ENCODE measurements at places on chromosomes 2 and 18.
A peak's percentile ranks its signal among the peaks of the same experiment; 100 is the strongest.

DNA sequence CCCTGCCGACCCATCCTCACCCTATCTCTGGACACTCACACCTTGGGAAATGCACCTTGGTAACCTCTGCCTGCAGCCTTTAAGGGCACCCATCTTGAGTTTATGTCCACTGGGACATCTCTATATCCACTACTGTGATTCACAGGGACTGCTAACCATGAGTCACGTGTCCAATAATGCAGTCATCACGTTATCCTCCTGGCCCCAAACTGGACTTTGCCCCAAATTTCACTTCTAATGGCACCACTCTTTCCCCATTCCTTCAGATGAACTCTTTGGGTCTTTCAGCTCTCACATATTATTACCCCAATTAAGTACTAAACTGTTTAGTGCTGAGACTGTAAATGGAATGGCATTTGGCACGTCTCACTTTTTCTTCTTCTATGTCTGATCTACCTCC lies 71.2 kb upstream of the TMEM200C start:
- DNase-seq: peak; percentile 36

DNA sequence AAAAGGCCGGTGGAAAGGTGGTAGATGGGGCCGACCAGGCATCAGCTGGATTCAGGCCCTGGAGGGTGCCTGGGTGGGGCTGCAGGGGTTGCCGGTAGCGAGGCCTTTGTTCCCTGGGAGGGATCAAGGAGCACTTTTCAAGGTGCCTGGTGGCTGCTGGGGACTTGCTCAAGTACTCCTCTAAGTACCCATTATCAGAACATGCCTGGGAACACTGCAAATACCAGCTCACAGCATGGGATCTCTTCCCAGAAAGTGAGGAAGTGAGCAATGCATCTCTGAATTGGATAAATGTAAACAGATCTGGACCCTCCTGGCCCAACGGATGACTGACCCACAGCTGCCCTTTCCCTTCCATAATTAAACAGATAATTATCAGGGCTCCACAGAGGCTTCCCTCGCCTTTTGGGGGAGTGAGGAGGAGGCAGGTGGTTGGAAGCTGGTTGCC lies 210.5 kb downstream of the SH3RF3 start:
- DNase-seq: peak; percentile 91

- DNase-seq: no peak
Measured at GRCh38 chr2:9821805-9822445, 21.3 kb upstream of the TAF1B start.

GRCh38 chr2:203873921-203874631 lies 6.5 kb downstream of the CTLA4 start:
- no peak for DNase-seq

DNA sequence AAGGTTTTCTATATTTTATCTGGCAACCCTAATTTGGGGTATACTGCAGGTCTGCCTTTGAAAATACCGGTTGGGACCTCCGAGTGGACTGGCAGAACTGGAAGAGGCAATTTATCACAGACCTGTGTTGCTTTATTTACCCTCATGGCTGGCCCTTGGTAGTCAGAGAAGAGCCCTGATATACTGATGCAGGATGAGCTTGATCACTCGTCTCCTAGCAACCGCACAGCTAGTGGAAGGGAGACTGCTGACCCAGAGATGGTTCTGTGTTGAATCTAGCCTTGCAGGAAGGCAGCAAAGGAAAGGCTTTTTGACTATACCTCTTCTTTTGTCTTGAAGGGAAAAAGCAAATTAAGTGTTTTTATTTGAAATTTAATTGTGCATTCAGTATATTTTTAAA lies 154.7 kb downstream of the EML6 start:
- no peak for DNase-seq

DNA sequence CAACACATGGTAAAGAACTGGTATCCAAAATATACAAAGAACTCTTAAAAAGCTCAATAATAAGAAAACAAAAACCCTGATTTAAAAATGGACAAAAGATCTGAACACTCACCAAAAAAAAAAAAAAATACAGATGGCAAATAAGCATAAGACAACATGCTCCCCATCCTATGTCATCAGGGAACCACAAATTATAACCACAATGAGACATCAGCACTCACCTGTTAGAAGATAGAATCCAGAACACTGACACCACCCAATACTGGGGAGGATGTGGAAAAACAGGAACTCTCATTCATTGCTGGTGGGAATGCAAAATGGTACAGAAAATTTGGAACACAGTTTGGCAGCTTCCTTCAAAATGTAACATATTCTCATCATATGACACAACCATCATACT lies 66.7 kb downstream of the TMX3 start:
- DNase-seq: peak; percentile 18

GRCh38 chr2:20195431-20196033 lies 29.4 kb downstream of the SDC1 start:
- DNase-seq: no peak

GRCh38 chr2:8144785-8145184 lies 537.1 kb upstream of the ID2 start:
- peak; percentile 93 for DNase-seq

DNA sequence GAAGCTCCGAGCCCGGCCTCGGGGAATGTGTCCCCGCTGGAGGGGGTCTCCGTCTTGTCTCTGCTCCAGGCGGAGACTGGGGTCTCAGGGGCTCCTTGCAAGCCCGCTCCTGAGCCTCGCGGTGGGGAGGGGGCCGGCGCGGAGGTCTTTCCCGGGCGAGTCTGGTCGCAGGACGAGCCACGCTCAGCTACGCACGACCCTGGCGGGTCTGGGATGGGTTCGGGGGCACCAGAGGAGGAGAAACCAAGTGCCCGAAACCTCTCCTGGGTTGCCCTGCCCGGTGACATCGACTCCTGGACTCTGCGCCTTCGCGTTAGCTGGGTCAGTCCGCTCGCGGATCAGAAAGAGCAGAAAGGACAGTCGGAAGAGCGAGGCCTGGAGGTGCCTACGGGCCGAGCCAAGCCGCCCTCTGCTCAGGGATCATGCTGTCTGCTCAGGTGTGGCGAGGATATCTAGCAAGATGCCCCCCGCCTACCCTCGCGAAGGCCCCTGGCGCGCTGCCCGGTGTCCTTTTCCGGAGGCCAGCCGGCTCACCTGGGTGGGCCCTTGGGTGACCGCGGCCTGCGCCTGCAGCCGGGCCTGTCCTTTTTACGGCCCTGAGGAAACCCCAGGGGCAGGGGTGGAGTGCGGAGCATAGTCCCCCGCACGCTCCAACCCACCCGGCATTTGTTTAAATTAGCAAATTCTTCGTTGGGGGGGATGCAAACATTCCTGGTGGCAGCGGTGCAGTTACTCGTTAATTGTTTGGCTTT lies 58.7 kb downstream of the SNORC start:
- DNase-seq: no peak

GRCh38 chr18:7370802-7371201 lies 139.9 kb downstream of the LRRC30 start:
- no peak for DNase-seq

GRCh38 chr18:36912887-36913286 lies 84.0 kb downstream of the KIAA1328 start:
- DNase-seq: no peak

- DNase-seq: no peak
Measured at GRCh38 chr2:31896293-31896692, 114.5 kb downstream of the MEMO1 start.
